ENCODE measurements at places on chromosomes 6 and 20.

DNA sequence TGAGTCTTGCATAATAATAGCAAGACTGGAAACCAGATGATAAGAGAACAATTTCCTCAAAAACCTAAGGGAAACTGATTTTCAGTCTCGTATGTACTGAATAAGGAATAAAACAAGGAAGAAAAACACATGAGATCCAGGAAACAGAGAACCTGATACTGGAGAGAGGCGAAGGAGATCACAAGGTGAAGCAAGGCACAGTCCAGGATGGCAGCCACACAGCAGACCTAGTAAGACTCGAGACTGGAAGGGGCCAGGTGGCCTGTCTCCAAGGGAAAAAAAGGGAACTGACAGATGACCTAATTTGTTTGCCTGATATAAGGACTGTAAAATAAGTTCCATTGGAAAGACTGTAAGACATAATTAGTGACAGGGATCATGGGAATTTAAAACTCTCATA is 71.1 kb downstream of the TASP1 start:
- ATAC-seq: no peak

DNA sequence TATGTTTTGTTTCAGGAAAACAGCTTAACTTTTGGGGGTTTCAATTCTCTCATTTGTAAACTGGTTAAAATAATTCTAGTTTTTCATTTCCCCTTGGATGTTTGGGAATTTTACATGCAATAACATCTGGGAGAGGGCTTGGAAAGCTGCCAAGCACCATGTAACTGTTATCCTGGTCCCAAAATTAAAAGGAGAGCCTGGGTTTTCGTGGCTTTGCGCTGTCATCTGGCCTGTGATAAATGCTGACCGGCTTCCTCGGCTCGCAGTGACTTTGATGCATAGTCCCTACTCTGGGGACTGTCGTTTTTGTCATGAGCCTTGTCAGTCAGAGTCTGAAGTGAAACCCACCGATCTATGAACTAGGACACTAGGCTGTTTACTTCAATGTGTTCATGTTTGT is 12.2 kb downstream of the SLC35F1 start:
- ATAC-seq: no peak

DNA sequence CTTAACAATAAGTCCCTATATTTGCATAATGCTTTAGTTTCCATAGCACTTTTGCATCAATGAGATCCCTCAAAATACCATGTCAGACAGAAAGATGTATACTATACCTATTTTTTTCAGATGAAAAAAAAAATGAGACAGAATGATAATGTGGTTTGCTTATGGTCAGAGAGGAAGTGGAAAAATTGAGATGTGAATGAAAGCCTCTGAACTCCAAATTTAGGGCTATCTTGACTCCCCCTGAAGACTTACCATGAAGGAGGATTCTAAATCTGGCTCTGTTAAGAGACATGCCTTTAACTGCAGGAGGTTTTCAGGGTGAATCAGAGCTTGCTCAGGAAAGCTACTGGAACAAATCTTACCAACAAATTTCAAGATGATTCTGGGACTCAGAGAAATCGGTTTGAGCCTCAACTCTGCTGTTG is 176.2 kb downstream of the ISM1 start:
- ATAC-seq: no peak

DNA sequence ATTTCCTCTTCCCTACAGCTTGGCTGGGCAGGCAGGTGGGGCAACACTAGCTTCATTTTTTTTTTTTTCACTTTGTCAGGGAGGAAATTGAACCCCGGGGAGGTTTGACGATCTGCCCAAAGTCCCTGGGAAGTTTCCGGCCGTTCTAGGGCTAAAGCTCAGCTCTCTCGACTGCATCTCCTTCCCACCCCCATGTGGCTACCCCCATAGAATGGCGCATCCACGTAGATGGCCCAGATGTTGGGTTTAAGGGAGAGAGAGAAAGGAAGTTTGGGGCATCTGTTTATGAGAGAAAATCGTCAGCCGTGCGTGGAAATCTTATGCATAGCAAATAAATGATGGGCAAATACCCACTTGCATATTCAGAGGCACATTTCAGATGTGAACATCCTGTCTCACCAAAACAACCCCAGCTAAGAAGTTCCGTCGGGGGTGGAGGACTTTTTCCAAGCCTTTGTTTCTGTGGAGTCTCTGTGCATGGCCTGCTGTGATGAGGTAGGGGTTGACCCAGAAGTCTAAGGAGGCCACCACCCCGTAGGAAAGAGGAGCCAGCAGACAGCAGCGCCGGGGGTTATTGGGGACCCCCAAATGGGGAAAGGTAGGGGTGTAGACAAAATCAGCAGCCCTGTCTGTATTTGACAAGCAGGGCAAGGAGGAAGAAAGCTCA is 40.5 kb upstream of the ZNF831 start:
- peak; percentile 40 for ATAC-seq

GRCh38 chr6:69918813-69919475 is 52.6 kb downstream of the COL19A1 start:
- ATAC-seq: no peak

DNA sequence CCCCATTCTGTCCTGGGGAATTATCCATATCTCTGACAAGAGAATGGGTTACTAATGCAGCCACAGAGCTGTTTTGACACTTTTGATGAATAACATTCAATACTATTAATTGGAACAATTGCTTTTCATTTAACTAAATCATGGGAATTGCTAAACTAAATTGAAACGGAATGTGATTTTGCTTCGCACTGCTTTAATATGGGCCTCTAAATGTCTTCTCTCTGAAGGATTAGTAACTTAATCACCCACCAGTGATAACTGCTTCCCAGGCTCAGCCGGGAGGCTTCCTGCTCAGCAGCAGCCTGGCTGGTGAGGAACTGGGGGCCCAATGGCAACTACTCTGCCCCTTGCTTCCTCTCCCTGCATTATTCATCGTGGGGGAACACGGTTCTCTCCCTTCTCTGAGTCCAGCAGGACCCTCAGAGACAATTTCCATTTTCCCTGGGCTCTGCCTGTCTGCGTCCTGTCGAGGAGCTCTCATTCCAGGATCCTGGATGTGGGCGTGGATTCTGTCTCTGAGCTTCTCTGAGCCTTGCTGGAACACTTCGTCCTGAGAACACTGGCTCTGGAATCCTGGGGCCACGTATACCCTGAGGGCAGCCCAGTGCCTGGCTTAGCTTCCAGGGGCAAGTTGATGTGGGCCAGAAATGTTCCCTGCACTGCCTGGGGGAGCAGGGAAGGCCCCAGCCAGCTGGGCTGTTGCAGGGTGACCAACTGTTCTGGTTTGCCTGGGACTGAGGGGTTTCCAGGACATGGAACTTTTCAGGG is 308.9 kb downstream of the DHX35 start:
- ATAC-seq: no peak

DNA sequence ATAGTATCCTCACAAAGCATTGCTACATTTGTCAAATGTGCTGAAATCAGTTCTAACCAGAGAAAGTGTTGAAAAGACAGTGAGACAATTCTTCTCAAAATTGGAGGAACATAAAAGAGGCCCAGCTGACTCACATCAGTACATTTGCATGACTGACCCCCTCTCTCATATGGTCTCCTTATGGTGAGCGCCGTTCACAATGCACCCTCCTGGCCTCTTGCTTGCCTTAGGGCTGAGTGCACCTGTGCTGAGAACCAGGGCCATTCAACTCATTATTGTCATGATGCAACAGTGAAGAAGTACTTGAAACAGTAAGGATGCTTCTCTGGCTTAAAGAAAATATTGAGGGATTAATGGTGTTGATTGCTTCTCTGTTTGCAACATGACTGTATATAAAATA is 375.2 kb upstream of the AGPAT4 start:
- ATAC-seq: no peak

Data from esophagus mucosa (tissue), 1 donor.